Retina (tissue), 1 donor: ENCODE measurements at places on chromosomes 3 and 15.

- DNase-seq = no peak
Observed at GRCh38 chr3:114363554-114364202, 69.8 kb downstream of the TIGIT start.

DNA sequence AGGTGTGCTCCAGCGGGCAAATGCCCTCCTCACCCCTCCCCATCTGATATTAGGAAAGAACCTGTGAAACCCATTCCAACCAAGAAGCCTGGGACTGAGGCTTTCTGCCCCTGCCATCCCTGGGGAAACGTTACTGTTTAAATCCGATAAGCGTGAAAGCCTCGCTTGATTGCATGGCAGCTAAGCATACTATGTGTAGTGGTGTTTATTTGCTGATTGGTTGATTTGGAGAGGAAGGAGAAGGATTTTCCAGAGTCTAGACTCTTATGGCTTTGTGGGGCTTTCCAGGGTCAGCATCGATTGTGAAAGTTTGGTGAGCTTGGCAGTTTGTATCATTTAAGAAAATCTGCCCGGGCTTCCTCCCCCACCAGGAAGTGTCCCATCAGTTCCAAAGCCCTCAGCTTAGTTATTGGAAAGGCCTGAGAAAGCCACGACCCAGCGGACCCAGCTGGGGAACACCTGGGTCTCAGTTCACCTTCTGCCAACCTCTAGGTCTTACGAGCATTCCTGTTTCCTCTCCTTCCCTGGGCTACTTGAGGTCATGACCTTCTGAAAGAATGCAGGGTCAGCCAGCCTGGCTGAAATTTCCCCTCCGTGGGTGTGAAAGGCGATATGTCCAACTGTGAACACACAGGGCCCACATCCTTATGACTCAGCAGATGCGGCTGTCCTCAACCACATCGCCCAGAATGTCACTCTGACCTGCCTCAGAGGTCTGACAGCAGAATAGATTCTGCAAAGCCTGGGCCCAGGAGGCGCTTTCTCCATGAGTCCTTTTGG, 62.8 kb upstream of the HERC1 start:
- DNase-seq = no peak

- no peak for DNase-seq
Observed at GRCh38 chr3:127387119-127387518, 99.3 kb upstream of the PRR20G start.

DNA sequence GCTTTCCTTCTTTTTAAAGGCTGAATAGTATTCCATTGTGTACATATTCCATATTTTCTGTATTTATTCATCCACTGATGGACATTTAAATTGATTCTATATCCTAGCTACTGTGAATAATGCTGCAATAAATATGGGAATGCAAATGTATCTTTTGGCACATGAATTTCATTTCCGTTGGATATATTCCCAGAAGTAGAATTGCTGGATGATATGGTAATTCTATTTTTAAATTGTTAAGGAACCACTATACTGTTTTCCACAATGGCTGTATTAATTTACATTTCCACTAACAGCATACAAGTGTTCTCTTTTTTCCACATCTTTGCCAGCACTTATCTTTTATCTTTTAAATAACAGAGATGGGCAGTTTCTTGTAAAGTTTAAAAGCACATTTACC, 302.7 kb downstream of the CTNNB1 start:
- DNase-seq = no peak

- no peak for DNase-seq
Observed at GRCh38 chr3:13671482-13672233, 122.7 kb downstream of the FBLN2 start.

- DNase-seq = no peak
Observed at GRCh38 chr3:71497971-71498444, 85.5 kb downstream of the FOXP1 start.

DNA sequence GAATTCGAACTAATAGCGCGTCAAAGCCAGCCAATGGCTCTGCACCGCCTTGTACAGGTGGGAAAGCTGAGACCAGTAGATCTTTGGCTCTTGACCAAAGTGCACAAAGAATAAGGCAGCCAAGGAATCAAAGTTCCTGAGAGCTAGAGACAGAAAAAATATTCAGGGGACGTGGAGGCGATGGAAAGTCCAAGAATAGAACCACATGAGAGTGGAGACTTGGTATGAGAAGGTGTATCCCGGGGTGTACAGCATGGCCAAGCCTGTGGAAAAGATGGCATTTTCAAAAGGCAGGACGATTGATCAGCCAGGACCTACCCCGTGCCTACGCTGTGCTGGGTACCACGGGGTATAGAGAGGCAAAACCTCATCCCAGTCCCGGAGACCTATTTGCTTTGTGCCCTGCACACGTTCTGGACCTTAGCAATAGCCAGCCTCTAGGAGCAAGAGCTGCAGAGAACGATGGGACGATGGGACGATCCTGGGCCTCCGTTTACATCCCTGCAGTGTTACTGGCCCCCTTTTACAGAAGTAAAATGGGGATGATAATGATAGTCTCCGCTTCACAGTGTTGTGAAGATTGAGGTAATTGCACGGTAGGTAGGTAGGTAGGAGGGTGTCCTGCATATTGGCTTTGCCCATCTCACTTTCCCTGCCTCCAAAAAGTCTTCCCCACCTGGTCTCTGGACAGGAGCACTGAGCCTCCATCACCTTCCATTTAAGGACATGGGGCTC, 583 bp upstream of the RBSN start:
- DNase-seq = no peak

DNA sequence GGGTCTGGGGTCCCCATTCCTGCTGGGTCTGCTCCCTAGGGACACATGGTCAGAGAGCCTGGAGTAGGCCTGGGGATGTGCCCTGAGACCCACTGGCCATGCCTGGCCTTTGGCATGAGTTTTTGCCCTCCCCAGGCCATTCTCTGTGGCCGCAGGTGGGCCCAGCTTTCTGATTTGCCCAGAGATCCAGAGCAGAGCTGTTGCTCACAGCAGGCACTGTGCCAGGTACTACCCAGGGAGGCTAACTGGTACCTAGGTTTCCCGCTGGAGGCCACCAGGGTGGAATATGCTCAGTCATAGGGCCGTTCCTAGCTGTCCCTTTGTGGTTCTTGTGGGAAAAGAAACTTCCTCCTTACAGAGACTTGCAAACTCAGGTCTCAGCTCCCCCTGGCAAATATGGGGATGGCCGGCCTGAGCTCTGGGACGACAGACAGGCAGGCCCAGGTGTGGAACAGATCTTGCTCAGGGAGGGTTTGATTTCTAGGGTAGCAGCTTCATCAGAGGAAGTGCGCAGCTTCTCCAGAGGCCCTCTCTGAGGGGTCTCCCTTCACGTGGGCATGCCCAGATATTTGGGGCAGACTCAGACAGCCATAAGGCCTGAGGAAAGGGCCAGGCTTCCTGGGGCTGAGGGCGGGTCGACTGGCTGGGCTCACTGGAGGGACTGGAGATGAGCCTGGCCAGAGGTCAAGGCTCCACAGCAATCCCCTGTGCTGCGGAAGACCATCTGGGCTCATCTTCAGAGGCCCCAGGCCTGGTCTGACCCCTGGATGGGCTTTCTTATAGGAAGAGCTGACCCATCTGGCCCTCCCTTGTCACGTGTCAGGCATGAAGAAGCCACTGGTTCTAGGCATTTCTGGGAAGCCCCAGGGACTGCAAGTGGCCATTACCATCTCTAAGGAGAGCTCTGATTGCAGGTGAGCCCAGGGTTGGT, 28.0 kb downstream of the ACAA1 start:
- no peak for DNase-seq

DNA sequence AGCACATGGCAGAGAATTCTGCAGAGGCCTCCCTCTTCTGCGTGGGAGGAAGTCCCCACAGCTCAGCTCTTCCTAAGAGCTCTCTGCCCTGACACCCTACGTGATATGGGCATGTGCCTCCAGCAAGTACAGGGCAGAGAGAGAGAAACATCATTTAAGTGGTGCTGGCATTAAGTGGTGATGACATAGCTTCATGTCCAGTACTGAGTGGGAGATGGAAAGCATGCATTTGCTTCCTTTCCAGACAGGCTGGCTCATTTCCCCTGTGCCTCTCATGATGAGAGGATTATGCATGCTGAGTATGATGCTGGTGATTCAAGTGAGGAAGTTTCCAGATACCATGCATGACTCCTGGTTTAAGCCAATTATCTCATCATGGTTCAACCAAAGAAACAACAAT, 26.9 kb downstream of the BFSP2 start:
- DNase-seq = no peak

DNA sequence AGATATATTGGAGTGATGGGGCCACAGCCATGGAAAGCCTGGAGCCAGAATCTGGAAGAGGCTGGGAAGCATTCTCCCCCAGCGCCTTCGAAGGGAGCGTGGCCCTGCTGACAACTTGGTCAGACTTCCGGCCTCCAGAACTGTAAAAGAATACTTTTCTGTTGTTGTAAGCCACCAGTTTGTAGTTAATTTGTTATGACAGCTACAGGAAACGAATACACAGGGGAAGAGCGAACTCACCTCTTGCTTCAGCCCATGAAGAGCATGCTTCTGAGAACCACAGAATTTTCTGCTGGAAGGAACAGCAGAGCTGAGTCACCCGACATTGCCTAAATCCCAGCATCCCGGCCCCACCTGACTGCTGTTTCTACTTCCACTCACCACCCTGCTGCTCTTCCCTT, 501.7 kb downstream of the SHQ1 start:
- DNase-seq = peak; percentile 70

- no peak for DNase-seq
Observed at GRCh38 chr3:175150812-175151401, 291.8 kb downstream of the NAALADL2 start.

GRCh38 chr15:98946301-98947255, 61.0 kb downstream of the PGPEP1L start:
- DNase-seq = no peak

DNA sequence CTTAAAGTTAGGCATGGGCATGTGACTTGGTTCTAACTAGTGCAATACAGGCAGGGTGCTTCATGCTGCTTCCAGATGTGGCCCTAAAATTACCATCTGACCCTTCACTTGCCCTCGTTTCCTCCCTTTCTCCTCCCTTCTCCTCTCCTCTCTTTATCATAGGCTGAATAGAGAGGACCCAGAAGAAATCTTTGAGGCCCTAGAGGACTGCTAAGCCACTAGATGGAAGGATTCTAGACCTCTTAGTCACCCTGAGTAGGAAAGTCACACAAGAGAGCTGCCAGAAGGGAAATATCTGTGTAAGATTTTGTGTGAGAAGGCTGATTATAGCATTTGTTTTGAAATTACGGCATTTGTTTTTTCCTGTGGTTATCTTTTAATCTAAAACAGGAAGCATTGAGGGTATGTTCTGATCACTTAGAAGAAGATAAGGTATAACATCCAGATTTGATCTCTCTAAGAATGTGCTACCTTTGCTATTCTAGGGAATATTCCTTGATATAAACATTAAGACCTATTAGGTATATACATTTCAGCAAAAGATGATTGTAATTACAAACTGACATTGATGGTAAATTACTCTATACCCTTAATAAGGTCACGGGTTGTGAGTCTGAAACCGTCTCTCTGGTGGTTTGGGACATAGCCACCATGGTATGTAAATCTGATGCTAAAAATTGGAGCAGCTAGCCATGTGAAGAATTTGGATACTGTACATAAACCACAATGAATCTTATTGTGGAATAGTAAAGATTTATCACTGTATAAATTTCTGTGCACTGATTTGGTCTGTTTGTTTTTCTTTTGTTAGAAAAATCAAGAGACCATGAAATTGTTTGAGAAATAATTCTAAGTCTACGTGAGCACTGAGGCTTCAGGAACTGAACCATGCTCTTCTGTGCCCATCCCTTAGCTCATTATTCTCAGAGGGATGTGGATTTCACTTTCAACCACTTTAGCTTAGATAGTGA, 84.1 kb downstream of the TP63 start:
- no peak for DNase-seq

- no peak for DNase-seq
Observed at GRCh38 chr15:91237445-91237844, 137.4 kb downstream of the SV2B start.

DNA sequence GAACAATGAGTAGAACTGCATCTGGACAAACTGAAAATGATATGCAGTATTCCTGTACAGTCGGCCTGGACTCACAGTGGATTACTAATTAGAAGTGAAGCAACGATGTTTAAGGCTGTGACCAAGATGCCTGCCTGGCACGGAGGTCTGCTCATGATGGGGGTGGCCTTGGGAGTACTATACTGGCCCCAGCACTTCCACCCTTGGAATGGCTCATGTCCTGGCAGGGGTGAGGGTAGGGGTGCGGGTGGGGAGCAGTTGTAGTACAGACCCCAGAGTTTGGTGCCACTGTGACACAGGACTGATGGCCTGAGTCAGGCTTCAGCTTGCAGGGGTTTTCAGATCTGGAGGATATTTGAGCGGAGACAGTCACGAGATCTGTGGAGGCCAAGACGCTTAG, 55.1 kb upstream of the ICE2 start:
- no peak for DNase-seq

- DNase-seq = no peak
Observed at GRCh38 chr15:92471288-92471687, 77.6 kb downstream of the ST8SIA2 start.

- DNase-seq = peak; percentile 67
Observed at GRCh38 chr15:45186771-45187577, 792 bp downstream of the SHF start.

DNA sequence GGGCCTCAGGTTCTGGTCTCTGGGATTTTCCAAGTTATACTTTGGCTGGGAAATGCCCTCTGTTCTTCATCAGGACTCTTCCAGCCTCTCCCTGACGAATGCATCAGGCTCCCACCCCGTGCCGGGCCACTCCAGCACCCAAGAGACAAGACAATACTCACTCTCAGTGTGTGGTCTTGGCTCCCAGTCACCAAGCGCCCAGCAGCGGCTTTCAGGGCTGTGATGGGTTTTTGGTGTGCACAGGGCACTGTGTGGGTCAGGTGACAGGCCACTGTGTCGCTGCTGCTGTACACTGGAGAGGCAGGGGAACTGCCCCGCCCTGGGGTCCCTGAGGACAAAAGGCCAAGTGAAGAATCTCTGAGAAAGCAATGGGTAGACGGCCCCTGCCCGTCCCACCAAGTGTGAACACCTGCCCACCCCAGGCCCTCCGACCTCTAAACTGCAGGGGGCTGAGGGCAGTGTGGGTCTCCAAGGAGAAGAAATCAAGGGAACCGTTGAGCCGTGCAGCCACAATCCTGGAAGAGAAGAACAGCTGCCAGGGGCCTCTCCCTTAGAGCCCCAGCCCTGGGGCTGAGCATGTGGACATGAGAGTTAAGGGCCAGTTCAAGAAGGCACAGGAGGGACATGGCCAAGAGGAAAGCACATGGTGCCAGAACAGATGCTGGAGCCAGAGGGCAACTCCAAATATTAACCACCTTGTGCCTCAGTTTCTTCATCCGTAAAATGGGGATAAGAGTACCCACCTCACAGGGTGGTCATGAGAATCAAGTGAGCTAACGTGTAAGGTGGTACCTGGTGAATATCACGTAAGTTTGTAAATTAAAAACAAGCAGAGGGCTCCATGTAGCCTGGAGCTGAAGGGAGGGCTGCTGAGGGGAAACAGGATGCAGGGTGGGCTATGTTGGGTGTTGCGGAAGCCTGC, 34.1 kb downstream of the PTPN23 start:
- DNase-seq = no peak
